ENCODE measurements at places on chromosomes 4 and X.

- no peak for DNase-seq
Measured at GRCh38 chr4:122722256-122722655, 10.2 kb upstream of the BBS12 start.

- DNase-seq = no peak
Measured at GRCh38 chrX:43589735-43590134, 66.4 kb upstream of the MAOA start.

DNA sequence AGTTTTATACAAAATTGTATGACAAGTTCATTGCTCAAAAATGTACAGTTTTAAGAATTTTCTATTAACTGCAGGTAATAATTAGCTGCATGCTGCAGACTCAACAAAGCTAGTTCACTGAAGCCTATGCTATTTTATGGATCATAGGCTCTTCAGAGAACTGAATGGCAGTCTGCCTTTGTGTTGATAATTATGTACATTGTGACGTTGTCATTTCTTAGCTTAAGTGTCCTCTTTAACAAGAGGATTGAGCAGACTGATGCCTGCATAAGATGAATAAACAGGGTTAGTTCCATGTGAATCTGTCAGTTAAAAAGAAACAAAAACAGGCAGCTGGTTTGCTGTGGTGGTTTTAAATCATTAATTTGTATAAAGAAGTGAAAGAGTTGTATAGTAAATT lies 131.0 kb downstream of the TET2 start:
- peak; percentile 40 for DNase-seq

GRCh38 chr4:162837241-162837640 lies 329.4 kb downstream of the NAF1 start:
- no peak for DNase-seq

GRCh38 chr4:2663275-2663674 lies 92.9 kb downstream of the TNIP2 start:
- no peak for DNase-seq

DNA sequence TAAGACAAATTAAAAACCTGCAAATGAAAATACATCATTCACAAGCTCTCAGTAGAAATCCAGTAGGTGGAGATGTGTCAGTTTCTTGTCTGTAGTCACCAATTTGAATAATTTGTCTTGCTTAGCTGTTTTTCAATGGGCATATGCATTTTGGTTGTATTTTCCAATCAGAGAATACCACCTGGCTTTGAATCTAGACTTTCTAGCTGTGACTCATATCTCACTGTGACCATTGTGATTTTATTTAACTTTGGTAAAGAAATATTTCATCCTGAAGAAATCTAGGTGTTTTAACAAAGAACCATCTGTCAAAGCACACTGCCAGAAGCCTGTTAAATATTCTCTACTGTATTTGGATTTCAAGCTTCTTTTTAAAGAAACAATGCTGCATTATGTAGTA lies 1650.6 kb upstream of the IGFBP7 start:
- DNase-seq = no peak

- DNase-seq = no peak
Measured at GRCh38 chr4:182854466-182854865, 62.7 kb downstream of the DCTD start.

GRCh38 chr4:42627885-42628646 lies 28.8 kb downstream of the ATP8A1 start:
- no peak for DNase-seq

DNA sequence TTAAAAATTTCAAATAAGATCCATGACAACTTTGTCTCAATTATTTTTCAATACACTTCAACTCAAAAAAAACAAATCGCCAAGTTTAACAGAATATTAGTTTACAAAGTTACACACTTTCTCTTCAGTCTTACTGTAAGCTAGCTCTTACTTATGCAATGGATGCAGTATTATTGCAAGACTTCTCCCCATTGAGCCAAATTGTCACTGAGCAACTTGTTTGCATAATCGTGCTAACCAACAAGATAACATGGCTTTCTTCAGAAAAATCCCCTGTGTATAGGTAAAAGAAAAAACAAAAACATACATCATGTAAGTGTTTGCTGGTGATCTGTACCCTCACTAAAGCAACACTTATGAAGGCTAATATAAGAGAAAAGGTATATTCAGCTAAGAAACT lies 18.9 kb downstream of the DNAJB14 start:
- DNase-seq = no peak

DNA sequence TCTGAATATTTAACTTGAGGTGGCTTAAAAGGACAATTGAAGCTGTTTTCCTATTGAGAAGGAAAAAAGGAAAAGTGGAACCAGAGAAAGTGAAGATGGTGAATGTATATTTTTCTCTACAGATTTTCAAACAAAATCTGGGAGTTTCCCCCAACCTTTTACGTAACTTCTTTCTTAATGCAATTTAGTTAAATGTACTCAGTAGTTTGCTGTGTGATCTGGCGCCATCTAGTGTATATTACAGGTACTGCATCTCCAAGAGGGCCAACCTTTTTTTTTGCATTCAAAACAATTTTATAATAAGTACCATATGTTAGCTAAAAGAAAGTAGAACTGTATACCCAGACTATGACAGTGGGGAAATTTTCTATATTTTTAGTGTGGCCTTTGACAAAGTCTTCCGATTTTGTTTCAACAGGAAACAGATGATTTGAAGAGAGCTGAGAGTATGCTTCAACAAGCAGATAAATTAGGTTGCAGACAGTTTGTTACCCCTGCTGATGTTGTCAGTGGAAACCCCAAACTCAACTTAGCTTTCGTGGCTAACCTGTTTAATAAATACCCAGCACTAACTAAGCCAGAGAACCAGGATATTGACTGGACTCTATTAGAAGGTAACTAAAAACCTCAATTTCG lies 82.0 kb downstream of the PLS3 start:
- DNase-seq = peak; percentile 14

DNA sequence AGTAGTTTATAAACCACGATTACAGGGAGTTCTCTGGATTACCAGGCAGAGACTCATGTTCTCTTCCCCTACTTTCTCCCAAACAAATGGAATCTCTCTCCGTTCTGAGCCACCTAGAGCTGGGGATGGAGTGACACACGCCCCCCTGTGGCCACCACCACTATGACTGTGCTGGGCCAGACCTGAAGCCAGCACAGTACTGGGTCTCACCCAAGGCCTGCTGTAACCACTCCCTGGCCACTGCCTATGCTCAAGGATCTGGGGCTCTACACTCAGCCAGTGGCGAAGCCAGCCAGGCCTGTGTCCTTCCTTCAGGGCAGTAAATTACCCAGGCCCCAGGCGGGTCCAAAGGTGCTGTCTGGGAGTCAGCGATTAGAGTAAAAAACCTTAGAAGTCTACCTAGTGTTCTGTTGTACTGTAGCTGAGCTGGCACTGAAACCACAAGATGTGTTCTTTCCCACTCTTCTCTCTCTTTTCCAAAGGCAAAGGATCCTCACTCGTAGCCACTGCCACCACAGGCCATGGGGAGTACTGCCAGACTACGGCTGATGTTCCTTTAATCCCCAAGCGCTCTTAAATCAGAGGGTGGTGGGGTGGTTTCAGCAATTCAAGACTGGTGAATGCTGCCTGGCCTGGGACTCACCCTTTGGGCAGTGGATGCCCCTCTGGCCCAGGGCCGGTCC lies 412.2 kb upstream of the ARX start:
- no peak for DNase-seq

DNA sequence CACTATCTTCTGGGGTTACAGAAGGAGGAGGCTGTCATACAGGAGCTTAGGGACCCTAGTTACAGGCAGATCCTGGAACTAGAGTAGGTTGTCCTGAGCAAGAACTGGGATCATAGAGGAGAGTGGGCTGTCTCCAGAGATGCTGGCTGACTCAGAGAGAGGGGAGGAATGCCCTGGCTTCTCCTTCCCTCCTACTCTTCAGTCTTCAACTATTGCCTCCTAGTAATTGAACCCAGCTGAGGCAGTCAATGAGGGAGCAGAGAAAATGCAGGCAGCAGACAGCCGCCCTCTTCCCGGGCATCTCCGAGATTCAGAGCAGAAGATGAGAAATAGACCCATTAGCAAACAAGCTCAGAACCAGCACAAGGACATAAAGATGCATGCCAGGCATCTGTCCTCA lies 118.3 kb upstream of the PDE5A start:
- no peak for DNase-seq
